ENCODE measurements at places on chromosomes 5 and 9.

GRCh38 chr5:71905834-71906711 lies 187.0 kb downstream of the CARTPT start:
- peak; percentile 36 for DNase-seq

- DNase-seq: no peak
These were observed 38.4 kb downstream of the PLAC8L1 start for GRCh38 chr5:146066968-146067367.

DNA sequence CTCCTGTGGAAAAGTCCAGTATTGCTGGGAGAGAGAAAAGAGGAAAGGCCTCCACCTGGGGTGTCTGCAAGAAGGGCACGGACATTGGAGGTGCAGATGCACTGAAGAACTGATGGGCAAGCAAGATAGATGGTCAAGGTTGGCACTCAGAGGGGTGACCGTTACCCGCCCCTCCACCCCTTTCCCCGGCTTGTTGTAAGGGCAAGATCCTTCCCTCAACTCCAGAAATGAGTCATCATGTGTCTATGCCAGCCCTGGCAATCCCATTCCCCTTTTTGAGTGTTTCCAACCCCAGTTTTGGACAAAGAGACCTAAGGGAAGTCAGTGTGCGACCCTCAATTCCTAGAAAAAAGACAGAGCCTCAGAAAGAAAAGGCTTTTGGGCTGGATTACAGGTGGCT lies 34.9 kb upstream of the ATP6V1G1 start:
- no peak for DNase-seq

DNA sequence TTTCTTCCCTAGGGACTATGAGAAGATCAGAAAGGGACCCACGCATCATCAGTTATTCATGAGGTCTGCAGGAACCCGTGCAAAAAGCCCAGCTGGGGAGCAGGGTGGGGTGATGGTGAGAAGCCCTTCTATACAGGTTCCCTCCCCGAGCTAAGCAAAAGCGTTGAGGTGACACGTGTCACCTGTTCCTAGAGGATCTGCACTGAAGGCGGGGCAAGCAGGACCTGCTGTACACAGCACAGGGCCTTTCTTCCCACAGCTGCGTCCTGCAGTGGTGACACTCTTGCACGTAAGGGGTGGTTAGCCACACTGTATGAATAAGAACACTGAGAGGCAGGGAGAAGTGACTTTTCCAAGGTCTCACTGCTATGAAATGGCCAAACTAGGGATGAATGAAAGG lies 37.2 kb upstream of the SH3PXD2B start:
- DNase-seq: no peak

DNA sequence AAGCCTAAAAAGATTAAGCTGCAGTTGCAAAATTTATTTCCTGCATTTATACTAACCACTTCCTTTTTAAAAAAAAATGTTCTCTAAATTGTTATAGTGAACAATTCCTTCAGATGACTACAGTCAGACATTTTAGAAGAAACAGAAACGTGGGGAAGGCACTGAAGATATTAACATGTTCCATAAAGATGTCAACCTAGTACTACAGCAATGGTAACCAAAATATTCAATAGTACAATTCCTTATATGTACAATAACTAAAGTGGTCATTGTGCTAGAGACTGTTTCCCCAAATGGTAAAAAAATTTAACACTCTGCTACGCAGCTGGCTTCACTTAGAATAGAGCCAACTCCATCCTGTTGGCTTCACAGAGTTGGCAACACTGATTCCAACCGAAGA lies 97.7 kb downstream of the FNBP1 start:
- DNase-seq: no peak

DNA sequence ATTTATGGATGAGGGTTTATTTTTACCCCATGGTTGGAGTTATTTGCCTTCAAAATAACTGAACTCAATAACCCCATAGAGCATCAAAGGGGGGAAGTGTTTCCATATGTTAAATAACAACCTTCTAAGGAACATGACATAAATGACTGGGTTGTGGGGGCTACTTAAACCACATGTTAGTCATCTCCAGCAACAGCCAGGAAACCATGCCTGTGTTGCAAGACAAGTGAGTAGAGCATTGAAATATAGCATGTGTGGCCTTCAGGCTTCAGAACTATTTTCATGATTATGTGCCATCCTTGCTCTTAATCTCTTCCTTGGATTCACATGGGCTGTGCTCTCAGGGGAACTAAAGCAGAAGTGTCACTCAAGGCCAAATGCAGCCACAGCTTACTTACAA lies 431.2 kb downstream of the AGTPBP1 start:
- DNase-seq: no peak

- no peak for DNase-seq
These were observed 222.4 kb downstream of the FBN2 start for GRCh38 chr5:128315671-128316070.

GRCh38 chr9:37859043-37859442 lies 44.9 kb downstream of the SLC25A51 start:
- peak; percentile 13 for DNase-seq

DNA sequence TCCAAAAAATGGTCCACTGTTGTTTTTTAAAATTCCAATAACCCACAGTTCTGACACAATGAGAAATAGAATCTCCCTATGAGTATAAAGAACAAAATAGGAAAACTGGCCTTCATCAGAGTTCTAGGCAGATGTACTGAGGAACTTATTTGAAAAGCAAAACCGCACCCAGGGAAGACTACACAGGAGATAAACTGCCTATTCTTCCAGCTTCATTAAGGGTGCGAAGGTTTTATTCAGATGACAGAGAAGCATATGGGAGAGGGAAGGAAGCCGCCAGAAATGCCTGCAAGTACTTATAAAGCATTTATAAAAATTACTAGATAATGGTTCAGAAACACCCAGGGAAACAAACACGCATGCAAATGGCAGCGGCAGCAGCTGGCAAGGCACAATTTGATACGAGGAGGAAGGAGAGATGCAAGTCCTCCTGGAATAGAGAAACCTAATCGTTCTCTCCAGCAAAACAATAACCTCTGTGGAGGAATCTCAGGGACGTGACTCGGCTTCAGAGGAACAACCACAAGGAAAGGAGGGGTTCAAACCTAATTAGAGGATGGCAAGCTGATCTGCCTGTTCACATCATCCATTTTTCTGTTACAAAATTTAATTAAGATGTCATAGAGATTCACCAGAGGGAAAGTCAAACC lies 9.0 kb downstream of the TTLL11 start:
- DNase-seq: no peak

DNA sequence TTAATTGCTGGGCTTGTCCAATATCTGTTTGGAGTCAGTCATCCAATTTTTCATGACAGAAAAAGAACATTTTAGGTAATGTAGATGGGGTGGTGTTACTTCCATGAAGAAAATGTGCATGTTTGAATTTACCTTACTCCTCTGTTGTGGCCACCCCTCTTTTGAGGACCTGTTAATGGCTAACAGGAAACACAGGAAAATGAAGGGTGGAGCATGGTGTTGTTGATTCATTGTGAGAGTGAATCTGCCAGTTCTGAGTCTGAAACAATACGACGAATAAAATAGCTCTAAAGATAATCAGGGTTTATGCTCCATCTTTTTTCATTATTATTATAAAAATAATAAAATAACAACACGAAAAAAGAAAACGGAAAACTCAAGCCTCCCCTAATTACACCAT lies 335.3 kb downstream of the KDM4C start:
- no peak for DNase-seq

DNA sequence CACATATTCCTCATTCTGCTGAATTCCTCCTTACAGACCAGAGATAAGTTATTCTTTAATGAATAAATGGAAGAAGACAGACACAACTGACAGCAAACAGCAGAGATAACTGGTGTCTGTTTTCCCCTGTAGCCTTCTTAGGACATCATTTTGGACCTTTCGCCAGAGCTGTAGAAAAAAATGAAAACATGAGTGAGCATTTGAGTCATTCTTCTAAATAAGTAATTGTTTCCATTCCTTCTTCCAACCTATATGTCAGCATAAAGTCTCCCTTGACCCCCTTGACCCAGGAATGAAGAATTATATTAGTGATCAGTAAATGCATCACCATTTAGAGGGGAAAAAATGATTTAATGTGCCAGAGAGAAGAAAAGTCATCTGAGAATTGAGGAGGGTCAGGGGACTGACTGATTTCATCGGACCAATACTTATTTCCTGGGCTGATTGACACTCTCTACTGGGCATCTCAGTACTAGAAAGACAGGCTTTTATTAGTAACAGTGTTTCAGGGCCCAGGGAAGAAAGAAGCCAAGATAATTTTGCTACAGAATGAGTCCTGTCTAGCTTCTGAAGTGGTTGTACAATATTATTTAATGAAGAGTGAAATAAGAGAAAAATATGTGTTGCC lies 597.0 kb downstream of the PSAT1 start:
- no peak for DNase-seq

DNA sequence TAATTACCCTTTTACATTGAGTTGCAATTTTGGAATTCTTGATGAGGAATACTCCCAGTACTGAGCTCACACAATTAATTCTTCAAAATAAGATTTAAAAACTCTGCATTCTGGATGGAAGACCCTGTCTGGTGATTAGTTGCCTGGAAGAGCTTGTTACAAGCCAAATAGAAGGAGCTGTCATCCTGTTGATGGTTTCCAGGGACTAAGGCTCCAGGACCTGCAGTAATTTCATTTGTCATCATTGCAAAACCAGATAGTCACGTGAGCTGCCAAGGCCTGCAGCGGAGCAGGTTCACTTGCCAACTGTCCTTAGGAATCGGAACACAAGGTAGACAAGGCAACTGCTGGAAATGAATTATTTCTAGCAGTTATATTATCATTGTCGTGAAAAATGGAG lies 597.7 kb downstream of the CCDC171 start:
- DNase-seq: no peak

- no peak for DNase-seq
These were observed 9.4 kb downstream of the VDAC1 start for GRCh38 chr5:133995341-133995740.

GRCh38 chr9:129822898-129823541 lies 916 bp downstream of the TOR1A start:
- no peak for DNase-seq

- no peak for DNase-seq
These were observed 1.4 kb downstream of the SLC36A2 start for GRCh38 chr5:151345808-151346478.

DNA sequence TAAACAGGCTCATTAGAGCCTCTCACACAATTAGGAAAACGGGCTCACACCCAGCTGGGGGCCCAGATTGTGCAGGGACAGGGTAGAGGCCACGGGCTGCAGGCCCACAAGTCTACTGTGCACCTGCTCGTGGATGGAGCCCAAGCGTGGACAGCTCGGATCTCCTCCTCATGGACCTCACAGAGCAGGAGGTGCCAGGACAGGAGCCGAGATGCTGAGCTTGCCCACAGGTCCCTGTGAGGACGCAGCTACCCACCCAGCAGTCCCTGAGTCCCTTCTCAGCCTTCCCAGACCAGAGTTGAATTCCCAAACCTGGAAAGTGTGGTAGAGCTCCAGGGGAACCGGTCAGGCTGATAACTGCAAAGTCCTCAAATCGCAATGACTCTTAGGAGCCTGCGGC lies 70.6 kb upstream of the OLFM1 start:
- DNase-seq: no peak

DNA sequence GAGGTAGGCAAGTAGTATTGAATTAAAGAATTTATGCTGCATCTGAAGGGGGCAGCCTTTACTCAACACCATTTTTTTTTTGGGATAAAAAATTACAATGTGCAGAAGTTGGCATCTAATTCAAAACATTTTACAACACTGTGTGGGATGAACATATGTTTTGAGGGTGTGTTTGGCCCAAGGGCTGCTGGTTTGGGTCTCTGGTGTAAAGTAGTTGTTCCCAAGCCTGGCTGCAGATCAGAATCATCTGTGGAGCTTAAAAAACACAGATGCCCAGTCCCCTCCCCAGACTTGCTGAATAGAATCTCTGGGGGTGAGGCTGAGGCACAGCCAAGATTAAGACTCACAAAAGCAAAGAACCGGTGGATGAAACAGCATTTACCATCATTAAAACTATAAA lies 33.0 kb upstream of the PDZD2 start:
- DNase-seq: no peak

DNA sequence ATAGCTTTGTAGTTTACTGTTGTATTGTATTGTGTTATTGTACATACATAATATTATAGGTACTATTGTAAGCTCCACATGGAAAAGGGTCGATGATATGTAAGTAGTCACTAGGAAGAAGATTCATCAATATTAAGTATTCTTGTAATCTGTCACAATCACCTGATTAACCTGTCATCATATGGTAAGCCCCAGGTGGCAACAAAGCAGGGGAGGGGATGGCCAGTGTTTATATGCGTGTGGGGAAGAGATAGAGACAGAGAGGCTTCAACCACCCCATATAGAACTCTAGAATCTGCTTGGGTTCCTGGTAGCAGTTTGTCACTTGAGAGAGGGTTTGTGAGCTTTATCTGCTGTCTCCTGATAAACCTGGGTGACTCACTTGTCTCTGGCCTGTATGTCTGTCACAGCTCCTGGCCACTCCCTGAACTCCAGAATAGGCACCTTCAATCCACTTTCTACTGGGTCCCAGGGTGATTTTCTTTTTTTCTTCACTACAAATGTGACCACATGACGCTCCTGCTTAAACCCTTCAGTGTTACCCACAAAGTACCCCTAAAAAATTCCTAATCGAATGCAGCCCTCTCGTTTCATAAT lies 48.9 kb upstream of the CPEB4 start:
- no peak for DNase-seq

DNA sequence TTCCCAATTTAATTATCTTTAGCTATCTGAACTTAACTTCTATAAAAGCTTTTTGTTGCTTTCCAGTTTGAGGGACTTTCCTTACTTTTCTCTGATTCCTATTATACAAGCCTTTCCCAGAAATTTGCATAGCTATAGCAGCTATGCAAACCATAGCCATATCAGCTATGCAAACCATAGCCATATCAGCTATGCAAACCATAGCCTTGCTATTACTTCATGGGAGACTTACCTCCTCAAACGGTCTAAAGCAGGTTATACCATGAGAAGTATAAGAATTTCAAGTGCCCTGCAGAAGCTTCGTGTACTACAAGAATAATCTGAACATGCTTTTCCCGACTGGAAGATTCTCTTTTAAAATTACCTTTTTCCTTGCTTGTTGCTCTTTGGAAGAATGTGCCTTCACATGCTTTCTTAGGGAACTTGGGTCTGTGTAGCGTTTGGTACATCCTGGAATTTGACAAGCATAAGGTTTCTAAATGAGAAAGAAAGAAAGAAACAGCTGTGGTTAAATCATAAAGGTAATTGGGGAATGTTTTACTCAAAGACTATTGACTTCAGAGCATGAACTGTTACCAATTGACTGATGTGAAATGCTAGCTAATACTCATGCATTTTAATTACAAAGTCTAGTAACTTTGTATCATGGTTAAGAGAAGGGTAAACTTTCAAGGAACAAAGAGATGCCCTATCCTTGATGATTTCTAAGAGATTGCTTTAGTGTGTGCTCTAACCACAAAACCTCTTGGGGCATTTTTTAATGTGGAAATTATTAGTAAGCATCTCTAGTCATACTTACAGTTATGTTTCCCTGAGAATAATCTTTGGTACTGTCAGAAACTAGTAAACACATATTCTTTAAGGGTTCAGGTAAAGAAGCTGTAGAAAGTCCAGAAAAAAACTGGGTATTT lies 367.6 kb downstream of the GLIS3 start:
- no peak for DNase-seq

GRCh38 chr9:76588316-76588715 lies 129.3 kb downstream of the GCNT1 start:
- no peak for DNase-seq

Measured in cerebellar cortex (tissue), 1 donor.